NCI-H1930 (cell line): ENCODE measurements at places on chromosomes 2 and 18.

DNA sequence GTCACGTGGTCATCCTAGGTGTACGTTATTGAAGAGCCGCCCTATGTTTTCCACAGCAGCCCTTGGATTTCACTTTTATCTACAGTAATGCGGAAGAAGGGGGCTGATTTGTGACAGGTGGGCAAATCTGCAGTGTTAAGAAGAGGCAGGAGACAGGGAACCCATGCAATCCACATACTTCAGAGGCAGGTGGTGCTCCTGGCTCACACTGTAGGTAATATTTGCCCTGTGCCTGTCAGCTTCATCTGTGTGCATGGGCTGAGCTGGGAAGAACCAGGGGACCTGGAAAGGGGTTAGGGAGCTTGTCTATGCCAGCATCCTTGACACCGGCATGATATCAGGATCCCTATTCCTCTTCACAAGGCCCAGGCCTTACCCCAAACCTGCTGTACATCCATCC lies 183.9 kb downstream of the SH3RF3 start:
- DNase-seq = no peak

DNA sequence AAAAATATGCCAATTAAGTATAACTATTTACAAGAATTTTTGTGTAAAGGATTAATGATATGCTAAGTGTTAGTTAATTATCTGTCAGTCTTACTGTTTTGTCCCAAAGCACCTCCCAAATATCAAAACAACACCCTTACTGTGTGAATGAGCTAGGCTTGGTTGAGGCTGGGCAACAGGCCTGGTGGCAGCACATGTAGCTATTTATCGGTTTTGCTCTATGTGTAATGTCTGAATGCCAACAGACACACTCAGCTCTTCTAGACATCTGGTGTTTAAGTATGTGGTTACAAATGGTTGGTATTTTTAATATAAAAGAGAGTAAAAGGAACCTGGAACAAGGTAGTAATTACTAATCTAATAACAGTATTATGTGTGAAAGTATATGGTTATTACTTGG lies 175.3 kb downstream of the RAB3GAP1 start:
- DNase-seq = no peak

- DNase-seq = no peak
Measured at GRCh38 chr2:17298453-17298852, 219.8 kb downstream of the RAD51AP2 start.

- DNase-seq = no peak
Measured at GRCh38 chr2:105697781-105698449, 46.8 kb upstream of the NCK2 start.

DNA sequence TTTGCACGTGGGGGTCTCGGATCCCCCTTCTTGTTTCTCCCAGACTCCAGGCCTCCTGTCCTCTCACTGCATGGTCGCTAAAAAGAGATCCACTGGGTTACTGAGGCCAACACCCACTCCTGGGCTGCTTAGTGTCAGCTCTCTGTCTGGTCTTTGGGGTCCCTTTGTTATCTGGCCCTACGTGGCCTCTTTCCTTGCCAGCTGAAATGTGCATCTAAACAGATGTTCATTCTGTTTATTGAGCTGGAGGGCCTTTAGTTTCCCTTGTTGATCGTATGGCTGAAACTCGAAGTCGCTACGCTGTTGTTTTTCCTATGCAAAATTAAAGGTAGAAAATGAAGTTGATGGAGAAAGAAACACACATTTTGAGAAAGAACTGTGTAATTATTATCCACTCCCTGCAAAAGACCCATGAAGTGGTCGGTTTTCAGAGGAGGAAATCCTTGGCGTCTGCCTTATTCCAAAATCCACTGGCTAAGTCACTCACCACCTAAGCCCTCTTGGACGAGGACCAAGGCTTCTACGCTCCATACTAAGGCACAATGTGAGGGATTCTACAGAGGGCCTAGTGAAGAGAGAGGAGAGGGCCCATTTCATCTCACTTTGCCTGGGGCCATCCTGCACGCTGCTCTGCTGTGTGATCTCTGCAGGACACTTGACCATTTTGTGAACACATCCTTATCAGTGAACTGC lies 105.3 kb downstream of the GLI2 start:
- DNase-seq = no peak

GRCh38 chr2:114709936-114710850 lies 267.8 kb downstream of the DPP10 start:
- DNase-seq = no peak

DNA sequence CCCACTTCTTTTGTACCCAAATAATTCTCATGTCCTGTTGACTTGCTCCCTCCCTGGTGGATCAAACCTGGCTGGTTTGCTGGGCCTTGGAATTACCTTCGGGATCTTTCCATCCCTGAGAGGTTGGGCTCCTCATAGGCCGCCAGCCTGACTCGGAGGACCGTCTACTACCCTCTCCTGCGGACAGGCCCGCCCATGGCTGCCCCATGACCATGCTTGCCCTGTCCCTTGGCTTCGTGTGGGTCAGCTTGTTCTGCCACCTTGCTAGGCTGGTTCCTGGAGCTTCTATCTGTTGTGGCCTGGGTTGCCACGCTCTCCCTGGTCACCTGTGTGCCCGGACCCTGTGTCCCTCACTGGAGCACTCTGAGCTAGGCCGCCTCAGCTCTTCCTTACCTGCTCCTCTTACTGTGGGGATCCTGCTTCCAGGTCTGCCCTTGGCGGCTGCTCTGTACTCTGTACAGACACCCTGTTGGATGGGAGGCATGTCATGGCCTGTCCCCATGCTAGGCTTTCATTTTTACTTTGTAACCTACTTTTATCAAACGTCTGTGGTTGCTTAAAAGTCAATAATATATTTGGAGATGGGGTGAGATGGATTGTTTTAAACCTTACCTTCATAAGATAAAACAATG lies 29.7 kb upstream of the FHL2 start:
- DNase-seq = no peak

GRCh38 chr2:213792045-213792444 lies 507.8 kb downstream of the SPAG16 start:
- no peak for DNase-seq

- DNase-seq = no peak
Measured at GRCh38 chr2:238515377-238515776, 88.7 kb downstream of the ASB1 start.

- no peak for DNase-seq
Measured at GRCh38 chr18:57901825-57902589, 98.9 kb upstream of the ATP8B1 start.

DNA sequence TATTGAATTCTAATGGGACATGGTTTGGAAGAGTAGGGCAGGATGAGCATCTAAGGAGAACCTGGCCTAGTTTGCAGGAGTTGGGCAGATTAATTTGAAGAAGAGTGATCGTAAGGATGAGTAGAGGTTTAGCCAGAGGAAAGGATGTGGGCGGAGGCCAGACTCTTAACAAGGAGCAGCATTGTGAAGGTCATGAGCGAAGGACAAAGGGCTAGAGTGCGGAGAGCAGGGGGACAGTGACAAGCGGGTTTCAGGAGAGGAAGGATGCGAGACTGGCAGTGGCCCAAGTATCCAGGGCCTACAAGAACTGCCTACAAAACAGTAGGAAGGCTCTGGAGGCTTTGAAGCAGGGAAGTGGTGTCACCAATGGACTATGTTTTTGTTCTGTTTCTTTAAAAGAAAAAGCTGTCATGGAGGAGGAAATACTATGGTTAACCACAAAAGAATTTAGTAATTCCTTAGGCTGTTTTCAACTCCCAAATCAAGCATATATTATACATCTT lies 20.1 kb downstream of the SLC66A3 start:
- no peak for DNase-seq

GRCh38 chr18:58541146-58541788 lies 87.6 kb downstream of the ALPK2 start:
- DNase-seq = no peak

DNA sequence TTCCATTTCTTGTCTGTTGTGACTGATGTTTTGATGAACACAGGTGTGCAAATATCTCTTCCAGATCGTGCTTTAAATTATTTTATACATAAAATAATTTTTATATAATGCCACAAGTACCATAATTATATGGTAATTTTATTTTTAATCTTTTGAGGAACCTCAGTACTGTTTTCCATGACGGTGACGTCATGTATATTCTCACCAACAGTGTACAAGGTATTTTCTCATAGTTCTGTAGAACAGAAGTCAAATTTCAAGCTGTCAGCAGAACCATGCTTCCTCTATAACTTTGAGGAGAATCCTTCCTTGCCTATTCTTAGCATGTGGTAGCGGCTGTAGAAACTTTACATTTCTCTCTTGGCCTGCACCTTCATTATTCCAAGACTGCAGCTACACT lies 349.4 kb upstream of the GYPC start:
- no peak for DNase-seq

- peak; percentile 35 for DNase-seq
Measured at GRCh38 chr2:219684721-219685689, 57.6 kb downstream of the SLC4A3 start.

GRCh38 chr18:10194592-10194991 lies 259.8 kb upstream of the APCDD1 start:
- DNase-seq = no peak

GRCh38 chr2:236977063-236977851 lies 108.4 kb upstream of the COPS8 start:
- no peak for DNase-seq

DNA sequence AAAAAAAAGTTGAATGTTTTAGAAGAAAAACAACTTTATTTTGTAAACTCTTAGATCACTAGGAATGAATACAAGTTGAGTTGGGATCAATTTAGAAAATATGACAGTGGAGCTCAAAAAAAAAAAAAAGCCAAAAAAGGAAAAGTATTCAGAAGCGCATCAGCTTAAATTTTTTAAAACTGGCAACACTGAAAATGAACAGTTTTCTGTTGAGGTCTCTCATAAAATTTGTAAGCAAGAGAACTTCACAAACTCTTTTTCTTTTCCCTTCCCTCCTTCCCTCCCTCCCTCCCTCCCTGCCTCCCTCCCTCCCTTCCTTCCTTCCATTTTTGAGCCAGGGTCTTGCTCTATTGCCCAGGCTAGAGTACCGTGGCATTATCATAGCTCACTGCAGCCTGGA lies 143.9 kb downstream of the B3GNT2 start:
- DNase-seq = no peak

DNA sequence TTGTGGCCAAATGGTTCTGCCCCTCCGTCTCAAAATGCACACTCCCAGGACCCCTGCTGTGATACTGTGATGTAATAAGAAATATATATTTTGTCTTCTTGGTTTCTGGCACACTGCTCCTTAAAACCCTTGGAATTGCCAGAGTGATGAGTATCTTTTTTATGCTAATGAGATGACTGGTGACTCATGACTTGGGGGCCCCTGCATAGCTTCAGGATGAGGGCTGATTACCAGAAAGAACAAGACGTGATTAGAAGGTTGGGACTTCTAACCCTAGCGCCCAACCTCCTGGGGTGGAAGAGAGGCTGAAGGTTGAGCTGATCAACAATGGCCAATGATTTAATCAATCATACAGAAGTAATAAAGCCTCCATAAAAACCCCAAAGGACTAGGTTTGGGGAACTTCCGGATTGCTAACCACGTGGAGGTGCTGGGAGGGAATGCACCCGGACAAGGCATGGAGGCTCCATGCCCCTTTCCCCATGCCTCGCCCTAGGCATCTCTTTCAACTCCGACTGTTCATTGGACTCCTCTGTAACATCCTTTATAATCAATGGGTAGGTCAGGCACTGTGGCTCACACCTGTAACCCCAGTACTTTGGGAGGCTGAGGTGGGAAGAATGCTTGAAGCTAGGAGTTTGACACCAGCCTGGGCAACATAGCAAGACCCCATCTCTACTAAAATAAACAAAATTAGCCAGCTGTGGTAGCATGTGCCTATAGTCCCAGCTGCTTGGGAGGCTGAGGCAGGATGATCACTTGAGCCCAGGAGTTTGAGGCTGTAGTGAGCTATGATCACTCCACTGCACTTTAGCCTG lies 89.1 kb downstream of the HS1BP3 start:
- no peak for DNase-seq

DNA sequence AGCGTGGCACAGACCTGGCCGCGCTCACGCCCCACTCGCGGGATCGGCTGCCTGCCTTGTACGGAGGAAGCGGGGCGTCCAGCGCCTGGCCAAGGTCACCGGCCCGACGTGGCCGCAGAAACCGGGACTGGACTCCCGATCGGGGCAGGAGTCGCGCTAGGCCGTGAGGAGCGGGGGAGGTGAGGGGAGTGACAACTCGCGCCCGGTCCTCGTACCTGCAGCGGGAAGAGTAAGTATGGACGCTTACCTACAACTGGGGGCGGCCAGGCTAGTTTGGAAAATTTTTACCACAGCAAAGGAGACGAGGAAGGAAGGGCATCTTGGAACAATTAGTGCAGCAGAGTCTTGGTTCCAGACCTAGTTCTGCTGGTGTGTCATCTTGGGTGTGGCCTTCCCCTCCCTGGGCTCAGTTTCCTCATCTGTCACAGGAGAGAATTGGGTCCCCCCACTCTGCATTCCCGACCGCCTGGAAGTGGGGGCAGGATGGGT lies 693 bp downstream of the UBE2F start:
- DNase-seq = no peak

GRCh38 chr2:15797231-15797938 lies 143.0 kb upstream of the MYCN start:
- no peak for DNase-seq

DNA sequence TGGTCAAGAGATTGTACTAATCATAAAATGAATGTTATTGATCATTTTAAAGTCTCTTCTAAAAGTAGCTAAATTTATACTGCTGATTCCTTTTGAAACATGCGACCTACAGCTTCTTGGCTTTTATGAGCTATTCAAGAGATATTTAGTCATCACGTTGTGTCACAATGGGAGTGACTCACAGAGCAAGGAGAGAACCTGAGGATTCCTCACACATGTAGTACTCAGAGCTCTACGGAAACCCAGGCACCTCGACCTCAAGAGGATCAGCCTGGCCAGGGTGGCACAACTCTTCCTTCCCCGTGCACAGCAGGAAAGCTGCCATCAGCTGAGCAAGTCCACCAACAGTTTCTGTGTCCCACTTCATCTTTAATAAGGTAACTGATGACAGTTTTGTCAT lies at the start of gene DHRS9:
Gene DHRS9 (plus strand): TSS at position 223 of the 400 bp plus-strand sequence. CDS start 12,019 bp downstream, outside the sequence.
- DNase-seq = no peak

GRCh38 chr2:120140866-120141265 lies 82.3 kb downstream of the TMEM185B start:
- DNase-seq = no peak

- DNase-seq = peak; percentile 18
Measured at GRCh38 chr2:57497489-57498096, 549.0 kb upstream of the VRK2 start.
